ENCODE measurements at places on chromosomes 12 and 14.

- DNase-seq, result no peak
Observed at GRCh38 chr14:42734041-42734440, 1127.4 kb downstream of the LRFN5 start.

GRCh38 chr12:13387101-13387500, 190.6 kb downstream of the EMP1 start:
- DNase-seq, result no peak

DNA sequence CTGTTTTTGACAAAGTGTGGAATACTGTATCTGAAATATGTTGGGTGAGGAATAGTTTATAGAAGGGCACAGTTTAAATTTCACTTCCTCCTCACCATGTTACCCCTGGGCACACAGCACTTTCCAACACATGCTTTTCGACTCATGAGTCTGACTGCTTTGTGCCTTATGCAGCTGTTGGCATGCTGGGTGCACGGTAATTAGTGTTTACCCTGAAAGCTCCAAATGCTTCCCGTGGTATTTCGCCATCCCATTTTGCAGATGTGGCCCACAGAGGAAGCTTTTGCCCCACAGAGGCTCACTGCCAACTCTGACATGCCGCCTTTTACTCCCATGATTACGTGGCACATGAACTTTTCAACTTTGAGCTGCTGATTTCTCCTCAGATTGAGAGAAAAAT, 168.6 kb downstream of the PRKCH start:
- no peak for DNase-seq

DNA sequence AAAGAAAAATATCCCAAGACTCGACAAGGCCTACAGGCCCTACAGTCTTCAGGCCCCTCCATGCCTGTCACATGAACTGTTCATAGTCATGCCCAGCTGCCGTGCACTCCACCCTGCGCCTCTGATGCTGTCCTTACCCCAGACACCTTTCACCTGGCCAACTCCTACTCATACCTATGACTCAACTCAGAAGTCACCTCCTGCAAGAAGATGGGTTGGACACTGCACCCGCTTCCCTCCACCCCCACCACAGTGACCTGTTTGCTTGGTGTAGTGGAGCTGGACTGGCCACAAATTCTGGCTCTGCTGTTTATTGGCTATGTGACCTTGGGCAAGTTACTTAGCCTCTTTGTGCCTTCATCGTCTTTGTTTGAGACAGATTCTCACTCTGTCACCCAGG, 56.2 kb downstream of the PHETA1 start:
- no peak for DNase-seq

DNA sequence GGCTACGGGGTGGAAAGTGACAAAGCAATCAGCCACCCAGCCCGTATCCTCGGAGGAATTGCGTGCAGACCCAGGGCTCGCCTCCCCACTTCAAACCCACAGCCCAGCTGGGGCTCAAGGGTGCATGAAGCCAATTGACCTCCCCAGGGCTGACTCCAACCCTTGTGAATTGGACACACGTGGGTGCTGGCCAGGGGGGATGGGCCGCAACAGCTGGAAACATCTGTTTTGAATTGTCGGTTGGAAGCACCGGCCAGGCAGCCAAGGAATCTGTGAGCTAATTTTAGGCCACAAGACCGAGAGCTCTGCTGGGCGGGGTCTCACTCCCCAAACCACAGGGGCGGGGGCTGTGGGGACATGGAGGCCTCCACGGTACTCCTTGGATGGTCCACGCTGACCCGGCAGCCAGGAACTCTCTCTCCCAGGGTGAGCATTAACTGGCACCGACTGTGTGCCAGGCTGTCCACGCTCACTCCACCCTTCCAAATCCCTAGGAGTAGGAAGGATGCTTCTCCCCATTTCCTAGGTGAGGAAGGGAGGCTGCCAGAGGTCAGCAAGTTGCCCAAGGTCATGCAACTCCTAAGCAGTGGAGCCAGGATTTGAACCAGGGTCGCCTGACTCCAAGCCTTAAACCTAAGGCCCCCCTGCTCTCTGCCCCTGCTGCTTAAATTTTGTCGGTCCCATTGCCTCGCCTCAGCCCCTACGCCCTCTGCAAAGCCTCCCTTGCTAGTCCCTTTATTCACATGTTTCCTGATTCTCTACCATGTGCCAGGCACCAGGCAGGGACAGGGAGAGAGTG, 11.9 kb upstream of the TMEM119 start:
- DNase-seq, result no peak

DNA sequence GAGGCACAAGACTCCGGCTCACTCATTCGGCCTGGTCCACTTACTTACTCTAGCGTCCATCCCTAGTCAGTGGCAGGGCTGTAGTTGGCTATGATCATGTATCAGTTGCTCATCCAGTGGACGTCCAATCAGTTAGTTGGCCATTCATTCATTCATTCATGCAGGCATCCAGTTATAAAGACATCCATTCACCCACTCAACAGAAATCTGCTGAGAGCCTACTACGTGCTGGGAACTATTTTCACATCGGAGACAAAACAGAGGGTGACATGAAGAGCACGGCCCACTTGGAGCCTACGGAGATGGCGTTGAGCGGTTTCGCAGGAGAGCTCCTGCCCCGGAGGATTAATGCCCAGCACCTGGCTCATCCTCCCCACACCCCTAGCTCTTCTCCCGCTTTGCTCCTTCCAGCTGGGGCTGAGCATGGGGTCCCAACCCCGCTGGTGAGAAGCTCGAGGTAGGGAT, 49.7 kb downstream of the SNAPC1 start:
- DNase-seq, result no peak

- no peak for DNase-seq
Observed at GRCh38 chr14:105094193-105094907, 29.1 kb upstream of the GPR132 start.

DNA sequence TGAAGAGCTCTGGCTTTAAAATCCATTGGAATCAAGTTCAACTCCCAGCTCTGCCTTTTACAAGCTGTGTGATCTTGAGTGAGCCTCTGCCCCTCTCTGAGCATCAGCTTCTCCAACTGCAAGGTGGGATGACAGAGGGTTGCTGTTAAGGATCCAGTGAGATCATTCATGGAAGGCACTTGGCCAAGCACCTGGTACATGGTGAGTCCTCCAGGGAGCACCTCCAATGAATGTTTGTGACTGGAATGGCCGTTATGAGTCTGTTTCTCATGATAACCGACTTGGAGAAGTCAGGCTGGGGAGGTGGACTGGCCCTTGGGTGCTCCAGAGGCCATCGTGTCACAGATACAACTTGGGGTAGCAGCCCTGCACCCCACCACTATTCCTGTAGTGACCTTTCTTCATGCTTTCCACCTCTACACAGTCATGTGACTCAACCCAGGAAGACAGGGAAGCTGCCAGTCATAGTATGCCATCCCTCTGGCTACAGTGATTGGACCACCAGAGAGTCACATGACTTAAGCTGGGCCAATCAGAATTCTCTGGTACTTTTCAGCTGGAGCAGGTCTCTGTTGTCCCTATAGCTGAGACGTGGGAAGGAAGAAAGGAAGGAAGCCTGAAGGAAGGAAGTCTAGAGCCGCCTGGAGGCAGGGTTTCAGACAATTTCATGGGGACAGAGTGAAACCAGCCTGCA, 146.5 kb upstream of the MYL2 start:
- DNase-seq, result no peak

DNA sequence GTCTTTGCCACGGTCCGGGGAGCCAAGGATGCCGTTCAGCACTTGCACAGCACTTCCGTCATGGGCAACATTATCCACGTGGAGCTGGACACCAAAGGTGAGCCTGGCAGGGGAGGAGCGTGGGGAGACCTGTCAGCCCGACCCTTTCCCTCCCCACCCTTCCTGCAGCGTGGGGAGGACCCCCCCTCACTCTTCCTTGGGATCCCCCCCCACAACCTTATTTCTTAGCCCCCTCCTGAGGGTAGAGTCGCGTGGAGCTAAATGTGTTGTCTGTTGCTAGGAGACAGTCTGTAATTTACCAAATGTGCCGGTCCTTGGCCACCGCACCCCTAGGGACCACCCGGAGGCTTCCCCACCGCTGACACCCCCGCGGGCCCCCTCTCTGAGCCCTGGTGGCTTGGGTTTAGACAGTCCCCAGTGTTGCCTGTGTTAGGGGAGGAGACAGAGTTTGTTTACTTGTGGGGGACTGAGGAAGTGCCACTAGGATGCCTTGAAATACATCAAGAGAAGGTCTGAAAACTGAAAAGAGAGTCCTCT, 2.3 kb downstream of the SETD1B start:
- DNase-seq, result no peak

DNA sequence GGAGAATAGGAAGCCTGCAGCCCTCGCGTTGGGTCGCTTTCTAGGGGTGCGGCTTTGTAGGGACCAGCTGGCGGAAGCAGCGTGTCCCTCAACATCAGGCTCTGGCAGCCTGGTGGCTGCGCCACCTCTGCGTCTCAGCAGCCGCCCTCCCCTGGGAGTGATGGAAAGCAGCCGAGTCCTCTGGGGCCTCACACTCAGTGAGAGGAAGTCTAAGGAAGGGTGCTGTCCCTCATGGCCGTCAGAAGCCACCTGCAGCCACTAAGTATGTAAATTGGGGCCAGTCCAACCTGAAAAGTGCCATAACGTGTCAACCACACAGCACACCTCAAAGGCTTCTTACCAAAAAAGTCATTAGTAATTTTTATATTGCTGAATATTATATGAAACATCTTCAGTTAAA, 80.3 kb downstream of the WDR20 start:
- peak; percentile 60 for DNase-seq

All from GM18507 (cell line).